Kidney epithelial cell (primary cell): ENCODE measurements at places on chromosomes 12 and 14. TPM values are rescaled to one million over a fixed set of nuclear protein-coding genes. Genes with fewer than 3 reads are reported as not detected.

DNA sequence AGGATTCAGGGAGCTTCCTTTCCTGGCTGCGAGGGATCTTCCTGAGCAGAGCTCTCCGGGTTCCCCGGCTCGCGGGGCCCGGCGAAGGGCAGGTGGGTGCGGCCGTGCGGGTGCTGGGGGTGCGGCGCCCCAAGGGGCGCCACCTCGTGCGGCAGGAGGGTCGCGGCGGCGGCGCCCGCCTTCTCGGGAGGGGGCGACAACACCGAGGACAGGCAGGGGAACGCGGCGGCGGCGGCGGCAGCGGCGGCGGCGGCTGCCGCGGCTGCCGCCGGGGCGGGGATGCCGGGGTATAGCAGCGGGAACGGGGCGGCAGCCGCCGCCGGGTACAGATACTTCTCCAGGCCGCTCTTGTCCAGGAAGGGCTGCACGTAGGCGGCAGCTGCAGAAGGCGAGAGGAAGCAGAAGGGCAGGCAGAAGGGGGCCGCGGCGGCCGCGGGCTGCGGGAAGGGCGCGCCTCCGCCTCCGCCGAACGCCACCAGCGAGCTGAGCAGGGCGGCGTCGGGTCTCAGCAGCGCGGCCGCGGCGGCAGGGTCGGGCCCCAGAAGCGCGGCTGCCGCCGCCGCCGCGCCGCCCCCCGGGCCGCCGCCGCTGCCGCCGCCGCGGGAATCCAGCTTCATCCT, 2.7 kb downstream of the BHLHE41 start:
- DNase-seq: no peak

DNA sequence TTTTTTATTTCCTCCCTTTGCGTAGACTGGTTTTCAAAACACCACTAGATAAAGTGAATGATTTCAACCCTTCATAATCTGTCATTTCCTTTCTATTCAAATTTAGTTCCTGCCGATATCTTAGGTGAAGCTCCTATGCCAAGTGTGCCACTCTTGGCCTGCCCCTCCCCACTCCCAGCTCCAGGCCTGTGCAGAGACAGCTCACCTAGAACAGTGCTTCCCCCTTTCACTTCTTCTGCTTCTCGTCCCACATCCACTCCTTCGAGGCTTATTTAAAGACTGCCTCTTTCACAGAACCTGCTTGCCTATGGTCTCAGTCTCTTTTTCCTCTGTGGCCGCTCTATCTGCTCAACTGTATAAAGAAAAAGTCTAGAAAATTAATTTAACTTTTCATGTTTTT, 473.8 kb downstream of the RAD51B start:
- DNase-seq: no peak

GRCh38 chr12:42298887-42299286, 27.0 kb downstream of the ZCRB1 start:
- DNase-seq: no peak

The CACNB3 gene
- total RNA-seq: 24.5 and 25.4 TPM in 2 replicates

The PPP1R36 gene
- 0.75 and 1.2 TPM in 2 replicates for total RNA-seq

GRCh38 chr14:52015411-52016030, 26.2 kb downstream of the RTRAF start:
- DNase-seq: no peak

DNA sequence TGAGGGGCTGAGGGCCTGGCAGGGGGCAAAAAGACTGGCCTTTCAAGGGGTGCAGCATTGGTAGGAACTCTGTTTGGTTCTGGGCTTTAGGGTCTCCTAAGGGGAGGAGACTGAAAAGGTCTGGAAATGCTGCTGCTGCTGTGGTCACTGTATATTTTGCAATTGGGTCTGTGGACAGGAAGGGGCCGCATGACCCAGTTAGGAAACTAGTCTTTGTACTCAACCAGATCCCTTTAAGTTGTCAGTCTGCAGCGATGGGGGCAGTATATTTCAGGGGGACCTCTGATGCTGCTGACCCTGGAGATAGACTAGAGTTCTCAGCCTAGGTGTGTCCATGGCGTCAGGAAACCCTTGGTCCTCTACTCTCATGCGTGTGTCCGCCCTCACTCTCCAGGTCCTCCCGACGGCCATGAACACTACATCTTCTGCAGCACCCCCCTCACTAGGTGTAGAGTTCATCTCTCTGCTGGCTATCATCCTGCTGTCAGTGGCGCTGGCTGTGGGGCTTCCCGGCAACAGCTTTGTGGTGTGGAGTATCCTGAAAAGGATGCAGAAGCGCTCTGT, 4.0 kb downstream of the LTB4R start:
- no peak for DNase-seq

GRCh38 chr12:26034371-26035142, 76.1 kb downstream of the RASSF8 start:
- no peak for DNase-seq

- no peak for DNase-seq
Observed at GRCh38 chr12:127893895-127894609, 372.9 kb upstream of the TMEM132C start.

DNA sequence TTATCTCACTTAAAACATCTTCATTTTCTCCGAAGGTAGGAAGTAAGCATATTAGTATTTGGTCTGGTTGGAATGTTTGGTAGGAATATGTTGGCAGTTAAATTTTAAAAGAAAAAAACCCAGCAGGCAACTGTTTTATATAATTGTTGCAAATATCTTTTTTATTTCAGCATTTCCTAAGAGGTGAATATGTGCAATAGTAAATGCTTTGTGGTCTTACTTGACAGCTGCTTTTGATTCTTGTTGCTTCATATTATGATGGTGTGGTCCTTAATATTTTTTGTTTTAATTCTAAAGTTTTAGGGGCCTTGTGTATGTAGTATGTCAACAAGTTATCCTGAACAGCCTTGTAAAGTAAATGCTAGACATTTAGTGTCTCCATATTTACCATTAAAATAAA, 6.3 kb downstream of the TRAFD1 start:
- no peak for DNase-seq
